Esophagus squamous epithelium (tissue), 5 donors: ENCODE measurements at places on chromosomes 12 and 14.

DNA sequence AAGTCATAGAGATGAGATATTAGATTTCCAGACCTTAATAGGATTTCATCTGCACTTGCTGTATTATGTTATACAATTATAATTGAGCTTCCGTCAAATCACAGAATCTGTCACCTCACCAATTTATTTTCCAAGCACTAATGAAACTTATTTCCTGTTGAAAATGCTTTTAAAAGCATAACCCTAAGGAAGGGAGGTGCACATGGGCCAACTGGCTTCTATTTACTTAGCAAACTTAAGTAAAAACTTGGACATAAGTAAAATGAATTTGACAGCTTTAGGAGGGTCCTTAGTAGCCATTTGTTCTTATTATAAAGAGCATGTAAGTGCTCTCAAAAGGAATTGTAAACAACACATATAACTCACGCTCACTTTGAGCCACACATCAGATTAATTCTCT is 462.2 kb upstream of the TMPO start:
- DNase-seq: no peak

GRCh38 chr14:91229005-91229382 is 15.5 kb downstream of the GPR68 start:
- no peak for DNase-seq

DNA sequence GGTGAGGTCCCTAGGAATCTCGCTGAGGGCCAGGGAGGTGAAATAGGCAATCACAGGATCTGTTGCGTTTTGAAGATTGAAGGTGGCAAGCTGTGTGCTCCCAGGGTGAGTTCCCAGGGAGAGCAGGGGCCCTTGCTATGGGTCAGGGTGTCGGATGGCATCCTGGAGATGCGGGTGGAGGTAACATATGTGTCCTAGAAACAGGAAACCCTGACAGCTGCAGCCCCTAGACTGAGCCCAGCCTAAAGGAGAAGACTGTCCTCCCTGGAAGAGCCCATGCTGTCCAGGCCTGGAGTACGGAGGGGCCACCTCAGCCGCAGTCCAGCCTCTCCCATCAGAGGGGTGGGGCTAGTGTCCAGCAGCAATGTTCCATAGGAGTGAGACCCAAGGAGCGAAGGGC is 194.2 kb downstream of the NTF3 start:
- no peak for DNase-seq

DNA sequence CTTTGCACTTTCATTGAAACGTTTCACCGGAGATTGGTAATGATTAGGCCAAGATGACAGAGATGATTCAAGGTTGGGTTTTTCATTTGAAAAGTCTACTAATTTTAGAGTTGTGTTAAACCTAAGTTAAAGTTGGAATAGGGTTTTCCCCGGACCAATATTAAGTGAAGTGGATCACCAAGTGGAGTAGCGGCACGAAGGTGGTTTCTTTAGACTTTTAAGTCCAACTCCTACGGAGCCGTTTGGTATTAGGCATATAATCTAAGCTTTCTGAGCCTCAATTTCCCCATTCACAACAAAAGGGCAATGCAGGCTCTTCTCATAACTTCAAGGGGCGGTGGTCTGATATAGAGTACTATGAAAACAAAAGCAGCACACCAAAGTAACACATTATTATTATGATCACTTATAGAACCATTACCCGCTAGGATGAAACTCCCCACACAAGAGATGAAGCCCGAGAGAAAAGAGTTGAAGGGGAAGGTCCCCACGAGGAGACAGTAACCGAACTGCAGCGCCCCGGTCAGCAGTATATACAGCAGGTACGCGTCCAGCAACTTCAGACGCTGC is 413 bp downstream of the DAD1 start:
- no peak for DNase-seq

DNA sequence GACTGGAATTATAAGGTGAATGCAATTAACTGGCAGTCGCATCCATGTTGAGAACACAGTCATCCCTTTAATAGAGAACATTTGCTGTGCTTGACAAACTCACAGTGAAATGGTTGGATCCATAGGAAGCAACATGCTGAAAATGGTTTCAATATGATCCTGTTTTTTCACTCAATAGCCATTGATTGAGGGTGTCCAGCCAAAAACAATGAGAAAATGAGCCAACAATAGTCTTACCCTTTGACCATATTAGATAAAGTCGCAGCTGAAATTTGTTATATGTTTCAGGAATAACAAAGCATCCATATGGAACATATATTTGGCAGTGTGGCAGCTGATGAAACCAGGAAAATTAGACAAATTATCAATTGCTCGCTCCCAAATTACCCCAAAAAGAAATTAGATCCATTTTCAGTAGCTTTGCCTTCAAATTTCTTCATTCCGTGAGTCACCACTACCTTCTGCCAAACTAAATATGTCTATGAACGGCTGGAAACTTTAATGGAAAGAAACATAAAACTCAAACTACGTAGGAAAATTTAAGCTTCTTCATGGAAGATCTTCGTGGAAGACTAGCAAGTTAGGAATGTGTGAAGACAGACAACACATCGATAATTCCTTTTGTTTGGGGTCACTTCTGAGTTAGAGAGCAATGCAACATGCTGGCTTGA is 17.4 kb downstream of the IGF1 start:
- no peak for DNase-seq

- DNase-seq: no peak
These were observed 82.0 kb downstream of the VWF start for GRCh38 chr12:6042446-6042845.

DNA sequence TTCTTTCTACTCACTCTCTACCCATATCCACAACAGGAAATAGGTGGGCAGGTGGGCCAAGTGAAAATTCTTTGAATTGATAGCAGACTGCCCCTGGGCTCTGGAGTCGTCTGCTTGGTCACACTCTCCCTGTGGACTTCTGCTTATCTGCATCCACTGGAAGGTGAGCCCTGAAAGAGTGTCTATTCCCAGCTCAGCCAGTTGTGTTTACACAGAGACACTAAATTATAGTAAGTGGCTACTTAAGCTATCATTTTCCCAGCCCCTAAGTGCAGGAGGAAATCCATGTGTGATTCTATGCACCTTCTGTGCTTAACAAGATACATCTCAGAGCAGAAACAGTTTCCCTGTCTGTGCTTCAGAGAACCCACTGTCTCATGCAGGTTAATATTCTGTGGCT is 338.4 kb downstream of the FUT8 start:
- no peak for DNase-seq

DNA sequence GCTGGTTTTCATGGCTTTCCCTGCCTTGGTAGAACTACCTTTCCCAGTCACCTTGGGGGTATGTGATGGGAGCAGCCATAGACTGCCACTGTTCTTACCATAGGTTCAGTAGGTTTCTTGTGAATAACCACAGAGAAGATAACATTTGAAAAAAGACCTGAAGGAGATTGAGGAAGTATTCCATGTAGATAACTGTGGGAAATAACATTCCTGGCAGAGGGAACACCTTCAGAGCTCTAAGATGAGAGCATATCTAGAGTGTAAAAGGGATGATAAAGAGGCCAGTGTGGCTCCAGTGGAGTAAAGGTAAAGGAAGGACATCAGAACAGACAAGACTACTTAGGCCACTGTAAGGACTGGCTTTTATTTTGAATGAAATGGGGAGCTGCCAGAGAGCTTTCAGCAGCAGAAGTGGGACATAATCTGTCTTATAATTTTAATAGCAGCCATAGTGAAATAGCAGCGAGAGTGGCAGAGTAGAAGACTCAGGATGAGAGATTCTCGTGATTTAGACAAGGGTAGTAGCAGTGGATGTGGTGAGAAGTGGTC is 82.6 kb upstream of the KCNH3 start:
- DNase-seq: no peak

DNA sequence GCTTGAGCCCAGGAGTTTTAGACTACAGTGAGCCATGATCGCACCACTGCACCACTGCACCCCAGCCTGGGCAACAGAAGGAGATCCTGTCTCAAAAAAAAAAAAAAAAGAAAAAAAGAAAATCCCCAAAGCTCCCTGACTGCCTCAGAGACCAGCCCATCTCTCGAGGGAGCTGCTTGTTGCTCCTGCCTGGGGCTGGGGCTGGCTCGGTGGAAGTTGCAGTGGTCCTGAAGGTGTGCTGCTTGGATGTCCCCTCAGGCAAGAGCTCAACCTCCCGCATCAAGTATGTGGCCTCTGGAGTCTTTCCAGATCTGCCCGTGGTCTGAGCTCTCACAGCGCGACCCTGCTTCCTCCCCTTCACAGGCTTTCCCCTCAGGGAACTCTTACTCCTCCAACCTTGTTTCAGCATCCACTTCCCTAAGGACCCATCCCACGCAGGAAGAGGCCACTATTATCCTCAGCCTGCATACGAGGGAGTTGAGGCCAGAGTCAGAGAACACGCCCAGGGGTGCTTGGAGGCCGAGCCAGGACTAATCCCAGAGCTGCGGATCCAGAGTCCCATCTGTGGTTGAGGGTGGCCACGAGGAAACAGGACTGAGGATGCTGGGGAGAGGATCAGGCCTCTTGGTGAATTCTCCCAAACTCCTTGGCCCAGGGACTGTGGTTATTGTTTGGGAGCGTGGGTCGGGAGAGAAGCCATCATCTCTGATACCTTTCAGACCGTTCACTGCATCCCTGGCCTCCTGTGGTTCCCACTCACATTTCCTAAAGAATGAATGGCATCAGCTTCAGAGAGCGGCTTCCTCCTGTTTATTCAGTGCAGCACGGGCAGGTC is 624.6 kb downstream of the AACS start:
- DNase-seq: no peak

DNA sequence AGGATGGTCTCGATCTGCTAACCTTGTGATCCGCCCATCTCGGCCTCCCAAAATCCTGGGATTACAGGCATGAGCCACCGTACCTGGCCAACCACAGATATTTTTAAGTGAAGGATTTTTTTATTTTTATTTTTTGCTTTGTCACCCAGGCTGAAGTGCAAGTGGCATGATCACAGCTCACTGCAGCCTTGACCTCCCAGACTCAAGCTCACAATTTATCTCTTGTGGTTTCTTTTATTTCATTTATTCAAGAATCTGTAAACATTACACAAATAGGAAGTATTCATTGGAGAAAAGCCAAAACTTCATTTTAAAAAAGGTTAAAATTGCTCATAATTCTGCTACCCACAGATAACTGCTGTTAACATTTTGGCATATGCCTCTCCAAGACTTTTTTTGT is 13.3 kb downstream of the MOAP1 start:
- no peak for DNase-seq

DNA sequence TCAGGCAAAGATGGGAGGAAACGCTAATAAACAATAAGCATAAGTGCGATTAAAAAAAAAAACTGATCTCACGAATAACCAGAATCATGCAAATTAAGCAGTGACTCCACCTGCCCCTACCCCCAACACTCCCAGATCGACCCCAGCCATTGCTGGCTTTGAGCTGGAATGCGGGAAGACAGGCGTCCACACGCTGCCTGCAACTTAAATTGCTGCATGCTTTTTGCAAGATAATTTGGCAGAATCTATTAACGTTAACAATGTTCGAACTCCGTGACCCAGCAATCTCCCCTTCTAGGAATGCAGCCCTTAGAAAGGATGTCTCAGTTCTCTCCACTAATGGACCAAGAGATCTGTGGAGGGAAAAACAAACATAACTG is 935 bp upstream of the CKB start:
- no peak for DNase-seq

DNA sequence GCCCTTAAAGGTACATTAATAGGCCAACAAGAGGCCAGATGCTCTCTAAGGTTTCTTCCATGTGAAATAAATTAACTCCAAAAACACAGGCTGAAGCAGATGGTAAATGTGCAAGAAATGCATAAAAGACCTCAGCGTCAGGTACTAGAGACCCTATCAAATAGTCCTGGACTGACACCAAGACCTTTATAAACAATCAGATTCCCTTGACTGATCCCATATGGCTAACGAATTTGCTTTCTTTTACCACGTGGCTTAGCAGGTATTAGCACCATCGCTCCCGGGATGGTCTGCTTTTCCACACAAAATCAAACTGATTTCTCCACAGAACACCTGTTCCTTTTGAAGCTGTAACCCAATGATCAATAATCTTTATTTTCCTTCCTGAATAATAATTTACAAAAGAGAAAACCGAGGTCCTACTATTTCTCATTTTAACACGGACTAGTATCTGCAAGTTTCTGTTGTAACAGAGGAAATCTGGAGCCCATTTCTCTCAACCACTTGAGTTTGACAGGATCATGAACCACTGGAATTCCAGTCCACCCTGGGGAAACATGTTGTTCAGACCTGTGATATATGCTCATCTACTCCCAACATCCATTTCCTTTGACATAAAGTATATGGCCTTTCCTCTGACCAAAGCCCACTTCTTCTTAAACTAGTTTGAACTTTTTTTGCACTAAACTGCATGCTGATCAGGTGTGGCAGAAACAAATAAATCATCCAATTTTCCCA is 48.2 kb upstream of the DAAM1 start:
- DNase-seq: no peak
